Liver (tissue), 10 donors: ENCODE measurements at places on chromosomes 4 and X.

- DNase-seq: no peak
These were observed 87.2 kb upstream of the C4orf50 start for GRCh38 chr4:6105311-6105911.

DNA sequence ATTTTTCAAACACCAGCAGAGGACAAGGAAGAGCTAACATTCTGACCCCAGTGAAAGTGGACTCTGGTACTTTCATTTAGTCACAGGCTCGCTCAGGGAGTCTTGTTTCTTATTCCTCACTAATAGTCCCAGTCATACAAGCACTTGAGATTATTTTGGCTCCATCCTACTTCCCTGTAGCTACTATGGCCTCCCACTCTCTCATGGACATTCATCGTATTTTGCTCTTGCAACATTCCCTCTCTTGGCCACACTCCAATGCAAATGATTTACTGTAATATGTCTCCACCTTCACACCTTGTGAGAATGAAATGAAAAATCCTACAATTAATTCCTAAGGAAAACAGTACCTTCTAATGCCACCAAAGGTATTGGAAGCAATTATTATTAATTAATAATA is 21.3 kb downstream of the PLRG1 start:
- DNase-seq: no peak

DNA sequence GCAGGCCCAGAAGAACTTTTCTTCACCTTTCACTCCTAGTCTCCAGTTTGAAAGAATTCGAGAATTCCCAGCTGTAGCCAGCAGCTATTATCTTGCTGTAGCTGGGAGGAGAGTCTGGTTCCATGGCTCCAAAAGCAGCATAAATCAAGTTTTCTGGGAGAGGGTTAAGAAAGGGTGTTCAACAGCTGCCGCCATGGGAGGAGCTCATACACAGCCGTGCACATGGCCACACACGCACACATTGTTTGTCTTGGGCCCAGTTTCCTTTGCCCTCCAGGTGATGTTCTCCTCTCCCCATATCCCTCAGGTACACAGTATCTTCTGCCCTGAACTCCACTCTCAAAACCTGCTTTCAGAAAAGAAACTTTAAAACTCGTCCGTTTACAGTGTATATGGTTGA is 4.1 kb upstream of the GPC3 start:
- DNase-seq: no peak

GRCh38 chrX:103817502-103817901 is 14.6 kb downstream of the RAB9B start:
- no peak for DNase-seq

DNA sequence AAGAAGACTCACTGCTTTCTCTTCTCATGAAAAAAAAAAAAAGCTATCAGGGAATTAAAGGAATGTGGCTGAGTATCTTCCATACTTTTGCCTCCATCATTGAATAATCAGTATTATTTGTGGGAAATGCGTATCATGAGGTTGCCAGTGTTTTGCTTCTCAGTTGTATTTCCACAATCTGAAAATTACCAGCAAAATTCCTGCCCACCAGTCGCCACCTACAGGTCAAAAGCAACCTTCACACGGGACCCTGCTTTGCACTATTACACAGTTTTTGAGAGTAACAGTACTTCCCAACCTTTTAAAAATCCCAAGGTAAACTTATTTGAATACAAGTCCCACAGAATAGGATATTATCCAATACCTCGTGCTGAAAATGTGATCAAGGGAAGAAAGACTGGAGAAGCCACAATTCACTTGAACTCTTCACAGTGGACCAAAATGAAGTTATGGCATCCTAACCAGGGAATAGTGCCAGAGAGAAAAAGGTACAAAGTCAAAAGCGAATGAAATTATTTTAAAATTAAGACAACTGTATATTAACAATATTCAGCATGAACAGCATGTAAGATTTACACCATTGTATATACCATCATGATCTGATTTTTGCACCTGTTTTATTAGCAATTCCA is 30.4 kb downstream of the PGRMC1 start:
- no peak for DNase-seq
